Hepatocyte (in vitro differentiated cells): ENCODE measurements at places on chromosomes 1 and 21. TPM values are rescaled to one million over a fixed set of nuclear protein-coding genes. Genes with fewer than 3 reads are reported as not detected.

DNA sequence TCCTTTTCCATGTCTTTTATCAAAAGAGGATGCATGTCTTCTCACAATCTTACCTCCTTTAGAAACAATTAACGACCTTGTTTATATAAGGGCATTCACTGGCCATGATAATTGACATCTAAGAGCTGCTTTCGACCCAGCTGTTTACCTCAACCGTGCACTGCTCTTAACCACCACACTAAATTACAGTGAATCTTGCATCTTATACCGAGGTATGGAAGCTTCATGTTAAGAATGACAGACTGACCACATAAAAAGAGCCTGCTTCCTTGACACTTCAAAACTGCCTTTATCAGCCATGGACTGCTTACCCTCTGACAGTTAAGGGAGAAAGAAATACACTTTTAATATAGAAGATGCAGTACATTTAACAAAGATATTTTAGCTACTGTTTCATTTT lies 301.7 kb upstream of the LYPLAL1 start:
- DNase-seq = no peak

SPRR1A gene
- polyA plus RNA-seq = not detected in 2 replicates

HAO2 gene
- polyA plus RNA-seq = 5.7 and 14.2 TPM in 2 replicates

UBE2U gene
- polyA plus RNA-seq = 0.21 TPM in 1 of 2 replicates, not detected in the other

DNA sequence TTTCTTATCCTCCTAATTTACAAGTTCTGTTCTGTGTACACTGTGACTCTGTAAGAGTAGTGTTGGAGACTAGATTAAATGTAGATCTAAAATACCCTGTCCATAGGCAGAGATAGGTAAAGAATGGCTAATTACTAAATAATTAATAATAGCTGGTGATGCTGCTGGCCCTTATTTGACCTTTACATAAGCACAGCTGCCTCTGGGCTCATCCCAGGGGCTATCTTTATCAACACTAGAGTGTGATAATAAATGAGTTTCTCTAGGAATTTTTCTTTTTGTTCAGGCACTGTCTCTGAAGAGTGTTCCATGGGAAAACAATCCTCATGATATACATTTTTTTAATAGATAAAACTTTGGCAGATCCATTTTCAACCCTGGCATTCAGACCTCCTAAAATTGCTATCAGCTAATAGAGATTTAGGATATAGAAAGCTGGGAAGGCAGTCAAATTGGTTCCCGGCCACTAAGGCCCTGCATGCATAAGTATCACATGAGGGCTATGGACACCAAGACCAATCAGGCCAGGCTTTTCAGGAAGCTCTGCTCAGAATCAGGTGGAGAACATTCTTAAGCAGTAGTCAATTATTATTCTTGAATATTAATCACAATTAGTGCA lies 107.2 kb downstream of the ROR1 start:
- no peak for DNase-seq

ADAMTS1 gene
- polyA plus RNA-seq = 136 and 144 TPM in 2 replicates

CCDC30 gene
- polyA plus RNA-seq = 1.9 and 2.6 TPM in 2 replicates

GRCh38 chr21:43211072-43211759 lies 42.4 kb downstream of the CRYAA start:
- peak; percentile 71 for DNase-seq

DNA sequence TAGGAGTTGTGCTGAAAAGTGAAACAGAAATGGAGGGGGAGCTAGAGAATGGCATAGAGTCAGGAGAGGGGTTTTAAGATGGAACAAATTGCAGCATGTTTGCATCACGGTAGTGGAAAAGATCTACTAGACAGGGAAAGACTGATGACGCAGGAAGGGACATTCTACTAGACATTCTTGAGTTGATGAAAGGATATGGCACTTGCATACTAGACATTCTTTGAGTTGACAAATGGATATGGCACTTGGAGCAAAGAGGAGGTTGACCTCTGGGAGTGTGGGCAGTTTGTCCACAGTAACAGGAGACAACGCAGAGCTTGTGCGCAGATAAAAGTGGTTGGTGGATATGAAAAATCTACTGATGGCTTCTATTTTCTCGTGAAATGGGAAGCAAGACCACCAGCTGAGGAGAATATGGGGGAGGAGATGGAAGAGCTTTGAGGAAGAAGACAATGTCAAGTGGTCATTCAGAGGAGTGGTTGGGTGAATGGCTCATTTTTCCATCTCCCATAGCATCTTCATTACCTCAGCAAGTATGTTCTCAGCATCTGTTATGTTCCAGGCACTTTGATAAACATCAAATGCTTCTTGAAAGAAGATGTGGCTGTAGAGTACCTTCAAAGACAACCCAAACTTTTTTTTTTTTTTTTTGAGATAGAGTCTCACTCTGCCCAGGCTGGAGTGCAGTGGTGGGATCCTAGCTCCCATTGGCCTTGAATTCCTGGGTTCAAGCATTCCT lies 2.4 kb upstream of the CTPS1 start:
- no peak for DNase-seq

GBP5 gene
- polyA plus RNA-seq = not detected in 2 replicates

DNA sequence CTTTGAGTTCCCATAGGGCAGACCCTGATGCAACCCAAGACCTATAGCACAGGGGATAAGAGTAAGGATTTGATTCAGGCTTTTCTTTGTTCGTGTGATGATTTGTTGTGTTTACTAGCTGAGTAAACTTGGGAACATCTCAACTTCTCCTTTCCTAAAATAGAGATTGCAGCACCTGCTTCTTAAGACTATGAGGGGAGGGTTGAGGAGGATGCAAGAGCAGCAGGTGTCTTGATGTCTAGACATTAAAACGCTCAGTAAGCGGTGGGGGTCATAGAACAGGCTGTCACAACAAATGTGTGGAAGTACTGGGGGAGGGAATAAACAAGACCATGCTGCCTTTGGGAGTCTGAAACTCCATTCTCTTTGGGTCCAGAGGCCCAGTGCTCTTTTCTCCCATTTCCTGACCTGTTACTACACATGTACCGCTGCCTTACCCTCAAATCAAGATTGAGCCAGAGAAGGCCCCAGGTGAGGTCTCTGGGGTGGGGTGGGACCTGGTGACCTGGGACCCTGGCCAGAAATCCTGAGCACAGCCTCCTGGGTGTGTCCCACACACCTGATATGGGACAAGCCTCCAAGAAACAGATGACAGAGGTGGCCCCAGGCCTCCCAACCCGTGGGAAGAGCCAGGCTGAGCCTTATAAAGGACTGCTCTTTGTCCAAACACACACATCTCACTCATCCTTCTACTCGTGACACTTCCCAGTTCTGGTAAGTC lies at the start of gene S100A7A:
TSS of gene S100A7A (plus strand) at position 671 of the 721 bp plus-strand sequence. CDS start 1,563 bp downstream, outside the sequence.
- no peak for DNase-seq

DNA sequence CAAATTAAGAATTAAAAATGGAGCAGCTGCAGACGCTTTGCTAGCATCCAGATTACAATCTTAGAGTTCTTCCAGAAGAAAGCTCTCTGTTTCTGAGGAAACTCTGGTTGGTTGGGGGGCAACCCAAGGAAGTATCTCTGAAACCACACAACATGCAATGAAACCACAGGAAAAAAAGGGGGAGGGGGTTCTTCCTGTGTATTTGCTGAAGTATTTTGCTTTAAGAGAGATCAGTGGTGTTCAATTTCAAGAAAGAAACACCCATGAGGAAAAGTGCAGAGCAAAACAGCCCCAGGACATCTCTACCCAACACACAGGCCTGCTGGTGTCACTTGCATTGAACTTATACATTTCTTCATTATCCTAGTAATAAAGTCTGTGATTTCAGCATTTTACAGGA lies 19.7 kb upstream of the TIAM1 start:
- DNase-seq = no peak

DNA sequence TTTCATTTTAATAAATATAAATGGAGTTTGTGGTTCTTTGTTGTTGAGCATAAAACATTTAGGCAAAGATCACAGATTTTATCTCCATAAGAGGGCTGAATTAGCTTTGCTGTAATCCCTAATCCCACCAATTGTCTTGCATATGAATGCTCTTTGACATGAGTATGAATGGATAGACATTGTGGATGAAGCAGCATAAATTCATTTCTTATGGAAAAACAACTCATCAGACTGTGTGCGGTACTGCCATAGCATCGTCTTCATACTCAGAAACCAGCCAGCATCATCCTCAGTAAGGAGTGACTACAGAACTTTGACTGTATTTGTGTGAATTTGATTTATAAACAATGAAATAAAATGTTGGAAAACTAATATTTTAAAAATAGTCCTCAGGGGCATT lies 19.6 kb downstream of the SON start:
- no peak for DNase-seq

DNA sequence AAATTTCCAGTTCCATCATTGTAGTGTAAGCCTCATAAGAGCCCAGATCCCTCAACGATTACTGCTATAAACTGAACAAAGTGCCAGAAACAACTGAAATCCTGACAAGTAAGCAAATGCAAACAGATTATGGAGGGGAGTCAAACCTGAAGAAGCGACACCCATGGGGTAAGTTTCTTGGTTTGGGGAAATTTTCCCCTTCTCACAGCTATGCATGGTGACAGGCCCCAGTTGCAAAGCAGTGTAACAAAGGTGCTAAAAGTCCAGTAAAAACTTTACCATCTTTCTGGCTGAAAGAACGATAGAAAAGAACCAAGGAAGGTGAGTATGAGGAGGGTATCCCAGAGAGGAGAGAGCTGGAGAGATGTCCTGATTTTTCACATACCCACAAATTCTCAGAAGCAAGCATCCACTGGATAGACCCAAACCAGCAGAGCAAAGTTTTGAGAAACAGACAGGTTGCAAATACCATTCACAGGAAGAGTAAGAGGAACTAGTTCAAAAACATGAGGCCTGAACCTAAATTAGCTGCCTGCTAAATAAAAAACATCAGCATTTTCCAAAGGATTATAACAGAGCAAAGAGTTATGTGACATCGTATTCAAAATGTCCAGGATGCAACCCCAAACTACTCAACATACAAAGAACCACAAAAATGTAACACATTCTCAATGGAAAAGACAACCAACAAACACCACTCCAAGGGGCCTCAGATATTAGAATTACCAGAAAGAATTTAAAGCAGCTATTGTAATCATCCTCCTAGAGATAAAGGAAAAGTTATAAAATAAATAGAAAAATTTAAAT lies 14.5 kb downstream of the SCYL3 start:
- DNase-seq = no peak

GRCh38 chr1:198638441-198638840 lies 399 bp upstream of the PTPRC start:
- no peak for DNase-seq

GRCh38 chr1:239155466-239156091 lies 230.8 kb upstream of the CHRM3 start:
- no peak for DNase-seq

KCNC4 gene
- 4.6 and 4.8 TPM in 2 replicates for polyA plus RNA-seq

GRCh38 chr1:174965362-174966007 lies 34.3 kb upstream of the CACYBP start:
- no peak for DNase-seq

- peak; percentile 53 for DNase-seq
Measured at GRCh38 chr1:245245021-245245667, 90.4 kb downstream of the KIF26B start.

TMEM240 gene
- polyA plus RNA-seq = 2.1 and 2.6 TPM in 2 replicates
